ENCODE measurements at places on chromosomes 12 and 14. TPM values are rescaled to one million over a fixed set of nuclear protein-coding genes. Genes with fewer than 3 reads are reported as not detected.

RERGL gene
- not detected for total RNA-seq

- no peaks in the 10 kb centered on the region for H3K27me3 ChIP-seq
- no peak overlapping the region for H3K27ac ChIP-seq
- peak; percentile 4 for DNase-seq
- H3K4me1 ChIP-seq = peaks cover 12% of the 10 kb centered on the region
- peaks cover 5% of the 10 kb centered on the region for H3K36me3 ChIP-seq
Observed at GRCh38 chr14:29810682-29811081, 117.0 kb downstream of the PRKD1 start.

- DNase-seq = no peak
- peaks cover 7% of the 10 kb centered on the region for H3K36me3 ChIP-seq
- H3K27me3 ChIP-seq = no peaks in the 10 kb centered on the region
- H3K4me3 ChIP-seq = no peak overlapping the region
- no peaks in the 10 kb centered on the region for H3K4me1 ChIP-seq
Observed at GRCh38 chr14:56846970-56847930, 37.0 kb upstream of the OTX2 start.

DNA sequence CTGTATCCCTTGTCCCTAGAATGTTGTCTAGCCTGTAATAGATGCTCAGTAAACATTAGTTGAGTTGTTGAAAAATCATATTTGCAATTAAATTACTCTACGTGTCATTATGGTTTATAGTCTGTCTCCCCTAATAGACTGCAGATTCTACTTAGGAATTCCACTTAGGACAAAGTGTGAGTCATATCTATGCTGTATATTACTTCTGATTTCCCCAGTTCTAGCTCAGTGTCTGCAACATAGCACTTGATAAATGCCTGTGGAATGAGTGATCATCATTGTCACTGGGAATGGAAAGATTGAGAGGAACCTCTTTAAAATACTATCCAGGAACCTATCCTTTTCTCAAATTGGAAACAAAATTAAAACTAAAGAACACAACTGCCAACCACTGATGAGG lies 99.3 kb downstream of the TBX5 start:
- no peak overlapping the region for H3K4me3 ChIP-seq
- DNase-seq = peak; percentile 83
- H3K4me1 ChIP-seq = peaks cover 43% of the 10 kb centered on the region
- no peaks in the 10 kb centered on the region for H3K36me3 ChIP-seq

DNA sequence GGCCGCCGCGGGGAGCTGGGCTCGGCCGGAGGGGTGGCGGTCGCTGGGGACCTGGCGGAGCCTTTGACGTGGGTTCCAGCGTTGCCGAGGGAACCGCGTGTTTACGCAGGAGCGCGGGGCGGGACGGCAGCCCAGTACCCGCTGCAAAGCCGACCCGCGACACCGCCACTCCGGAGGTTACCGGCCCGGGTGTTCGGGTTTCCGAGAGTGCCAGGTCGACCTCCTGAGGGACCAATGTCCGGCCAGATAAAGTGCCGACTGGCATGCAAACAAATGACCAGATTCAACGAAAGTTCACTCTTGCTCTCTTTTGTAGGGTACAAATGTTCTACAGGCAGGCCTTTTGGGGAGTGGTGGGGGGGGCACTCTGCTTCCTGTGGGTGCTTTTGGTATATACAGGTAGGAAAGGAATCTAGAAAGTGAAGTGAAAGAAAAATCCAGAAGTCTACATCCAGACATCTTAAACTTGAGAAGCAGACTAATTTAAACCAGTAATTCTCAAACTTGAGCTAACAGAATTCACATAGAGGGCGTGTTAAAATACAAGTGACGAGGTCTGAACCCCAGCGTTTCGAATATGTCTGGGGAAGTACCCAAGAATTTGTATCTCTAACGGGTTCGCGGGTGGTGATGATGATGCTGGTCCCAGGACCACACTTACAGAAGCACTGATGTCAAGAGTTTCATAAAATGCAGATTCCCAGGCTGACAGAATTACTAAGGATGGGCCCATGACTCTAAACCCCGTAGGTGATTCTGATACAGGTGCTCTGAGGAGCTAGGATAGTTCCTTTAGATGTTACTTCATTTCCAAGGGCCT lies at the start of gene GPR135:
Gene GPR135, minus strand, starts transcription at position 65 of the 820 bp plus-strand sequence. CDS start 154 bp downstream, outside the sequence.
- peaks cover 12% of the 10 kb centered on the region for H3K36me3 ChIP-seq
- H3K27ac ChIP-seq = peak within 1 kb of the TSS; percentile 84
- peaks cover 18% of the 10 kb centered on the region for H3K4me1 ChIP-seq
- peak within 1 kb of the TSS; percentile 86 for H3K4me3 ChIP-seq
- H3K27me3 ChIP-seq = no peaks in the 10 kb centered on the region

Measured in HFFc6 (cell line).